Kidney (tissue), 22 donors: ENCODE measurements at places on chromosomes 13 and 19. TPM values are rescaled to one million over a fixed set of nuclear protein-coding genes. Genes with fewer than 3 reads are reported as not detected.

GFY gene
- not detected for polyA plus RNA-seq

RPS15 gene
- polyA plus RNA-seq: 1,823 TPM

SMIM44 gene
- not detected for polyA plus RNA-seq

DNA sequence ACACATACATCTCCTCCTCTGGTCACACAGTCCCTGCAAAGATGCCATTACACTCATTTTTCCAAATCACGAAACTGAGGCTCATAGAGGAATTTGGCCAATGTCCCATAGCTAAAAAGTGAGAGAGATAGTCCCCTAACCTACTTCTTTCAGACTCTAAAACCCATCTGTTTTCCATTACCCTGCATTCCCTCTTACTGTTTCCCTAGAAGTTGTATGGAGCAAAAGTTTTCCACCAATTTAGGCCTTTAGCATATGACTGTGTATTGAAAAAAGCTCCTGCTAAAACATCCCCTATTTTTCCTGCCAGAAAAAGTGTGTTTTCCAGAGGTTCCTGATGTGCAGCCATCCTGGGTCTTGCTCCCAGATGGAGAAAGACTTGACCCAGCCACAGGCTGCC lies 16.3 kb downstream of the SERP2 start:
- DNase-seq: no peak

DNA sequence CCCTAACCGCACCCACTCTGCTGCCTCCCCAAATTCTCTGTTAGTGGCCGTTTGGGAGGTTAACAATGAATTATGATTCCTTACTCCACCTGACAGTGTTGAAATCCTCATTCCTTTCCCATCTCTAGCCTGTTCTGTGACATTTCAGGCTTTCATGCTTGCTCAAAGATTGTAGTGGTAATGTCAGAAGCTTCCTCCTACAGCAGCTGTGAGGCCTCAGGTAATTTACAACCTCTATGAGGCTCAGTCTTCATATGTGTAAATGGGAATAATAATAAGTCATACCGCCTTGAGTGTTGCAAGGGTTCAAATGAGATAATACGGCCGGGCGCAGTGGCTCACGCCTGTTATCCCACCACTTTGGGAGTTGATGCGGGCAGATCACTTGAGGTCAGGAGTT lies 977 bp upstream of the SLC1A5 start:
- DNase-seq: no peak
